ENCODE measurements at places on chromosomes 2 and 18.

DNA sequence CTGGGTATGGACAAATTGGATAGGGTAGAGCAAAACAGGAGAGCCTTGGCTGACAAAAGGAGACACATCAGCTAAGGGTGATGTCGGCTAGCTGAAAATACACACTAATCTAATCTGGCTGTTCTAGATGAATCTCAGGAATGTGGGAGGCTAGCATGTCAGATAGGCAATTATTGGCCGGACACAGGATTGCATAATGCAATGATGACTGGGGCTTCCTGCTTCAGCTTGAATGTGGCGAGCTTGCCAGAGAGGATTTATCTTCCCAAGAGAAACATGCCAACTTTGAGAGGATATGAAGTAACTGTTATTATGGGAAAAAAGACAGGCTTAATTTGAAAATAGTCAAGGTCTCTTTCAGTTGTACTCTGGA lies 102.4 kb downstream of the TRIB2 start:
- DNase-seq = no peak

DNA sequence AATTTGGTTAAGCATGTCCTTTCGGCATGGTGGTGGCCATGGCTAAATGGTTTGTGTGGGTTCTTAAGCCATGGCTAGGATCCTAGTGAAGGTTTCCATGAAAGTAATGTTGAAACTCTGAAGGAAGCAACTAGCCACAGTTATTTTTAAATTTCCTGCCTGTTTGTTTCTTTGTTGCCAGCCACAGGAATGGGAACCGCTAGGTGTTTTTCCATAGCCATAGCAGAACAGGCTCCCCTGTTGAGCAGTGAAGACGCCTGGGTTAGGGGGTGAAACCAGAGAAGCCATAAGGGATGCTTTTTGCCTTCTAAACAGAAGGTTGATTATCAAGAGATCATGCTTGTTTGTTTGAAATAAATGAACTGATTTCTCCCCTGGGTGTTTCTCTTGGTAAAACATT lies 60.1 kb upstream of the CHMP1B start:
- DNase-seq = no peak

GRCh38 chr18:13179566-13180113 lies 38.9 kb upstream of the LDLRAD4 start:
- DNase-seq = no peak

DNA sequence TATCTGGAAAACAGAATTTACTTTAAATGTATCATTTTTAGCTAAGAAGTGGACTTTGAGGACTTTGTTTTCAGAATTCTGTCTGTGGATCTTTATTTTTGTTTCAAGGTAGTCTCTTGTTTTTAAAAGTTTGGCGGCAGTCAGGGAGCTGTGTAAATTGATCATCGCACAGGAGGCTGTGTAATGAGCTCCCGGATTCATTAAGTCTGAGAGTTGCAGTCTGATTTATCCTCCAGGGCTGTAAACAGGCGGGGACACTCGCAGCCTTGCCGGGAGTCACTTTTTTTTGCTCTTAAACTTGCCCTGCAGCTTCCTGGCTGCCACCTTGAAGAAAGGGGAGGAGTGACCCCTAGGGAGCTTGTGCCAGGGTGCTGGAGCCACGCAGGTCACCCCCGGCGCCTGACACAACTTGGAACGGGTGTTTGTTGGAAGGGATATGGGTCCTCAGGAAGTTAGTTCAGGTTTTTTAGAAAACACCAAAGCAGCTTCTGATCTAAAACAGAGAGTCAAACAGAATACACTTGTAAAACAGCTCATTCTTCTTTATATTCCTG lies 76.2 kb downstream of the DCDC2C start:
- no peak for DNase-seq

DNA sequence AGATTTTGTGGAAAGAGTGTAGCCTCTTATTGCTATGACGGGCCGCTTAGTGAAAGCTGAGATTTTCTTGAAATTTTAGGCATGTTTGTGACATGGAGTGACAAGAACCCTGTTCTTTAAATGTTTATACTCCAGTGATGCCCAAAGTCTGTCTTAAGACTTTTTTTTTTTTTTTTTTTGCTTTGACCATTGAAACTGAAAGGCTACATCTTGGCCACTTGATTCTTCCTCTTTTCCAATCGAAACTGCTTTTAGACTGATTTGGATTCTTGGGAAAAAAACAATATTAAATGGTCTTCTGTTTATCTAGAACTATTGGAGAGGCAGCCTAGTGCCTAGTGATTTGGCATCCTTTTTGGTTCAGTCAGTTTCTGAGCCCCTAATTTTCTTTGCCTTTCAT lies 2.4 kb upstream of the SLC8A1 start:
- DNase-seq = no peak

GRCh38 chr18:23964282-23965238 lies 50.0 kb upstream of the TTC39C start:
- peak; percentile 58 for DNase-seq

GRCh38 chr2:172220121-172220520 lies 117.4 kb upstream of the DLX2 start:
- DNase-seq = no peak

- no peak for DNase-seq
Observed at GRCh38 chr2:37013315-37013641, 46.9 kb upstream of the STRN start.

DNA sequence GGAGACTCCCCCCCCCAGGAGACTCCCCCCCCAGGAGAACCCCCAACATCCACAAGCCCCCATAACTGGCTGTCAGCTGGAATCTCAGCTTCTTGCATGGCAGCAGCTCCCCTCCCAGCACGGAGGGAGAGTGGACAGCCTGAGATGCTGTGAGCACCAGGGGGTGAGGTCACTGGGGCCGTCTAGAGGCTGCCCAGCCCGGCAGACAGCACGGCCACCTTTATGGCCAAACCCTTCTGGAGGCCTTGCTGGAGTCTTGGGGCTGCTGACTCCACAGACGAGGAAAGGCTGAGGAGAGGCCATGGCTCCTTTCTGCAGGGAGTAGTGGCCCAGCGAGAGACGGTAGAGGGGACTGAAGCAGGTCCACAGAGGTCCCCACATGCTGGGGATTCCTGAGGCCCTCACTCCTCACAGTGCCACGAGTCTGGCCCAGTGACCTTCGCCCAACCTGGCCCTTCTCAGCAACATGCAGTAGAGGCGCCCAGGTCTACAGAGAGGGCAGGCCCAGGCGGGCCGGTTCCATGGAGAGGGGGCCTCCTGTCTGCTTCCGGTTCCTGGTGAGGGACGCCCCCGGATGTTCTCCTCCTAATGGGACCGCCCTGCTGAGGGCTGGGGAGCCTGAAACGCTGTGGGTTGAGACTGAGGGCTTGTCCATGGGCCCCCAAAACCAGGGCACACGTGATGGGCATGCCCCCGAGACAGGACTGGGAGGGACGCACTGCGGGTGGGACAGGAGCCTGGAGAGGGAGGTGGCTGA lies 122.6 kb upstream of the CTDP1 start:
- DNase-seq = no peak

DNA sequence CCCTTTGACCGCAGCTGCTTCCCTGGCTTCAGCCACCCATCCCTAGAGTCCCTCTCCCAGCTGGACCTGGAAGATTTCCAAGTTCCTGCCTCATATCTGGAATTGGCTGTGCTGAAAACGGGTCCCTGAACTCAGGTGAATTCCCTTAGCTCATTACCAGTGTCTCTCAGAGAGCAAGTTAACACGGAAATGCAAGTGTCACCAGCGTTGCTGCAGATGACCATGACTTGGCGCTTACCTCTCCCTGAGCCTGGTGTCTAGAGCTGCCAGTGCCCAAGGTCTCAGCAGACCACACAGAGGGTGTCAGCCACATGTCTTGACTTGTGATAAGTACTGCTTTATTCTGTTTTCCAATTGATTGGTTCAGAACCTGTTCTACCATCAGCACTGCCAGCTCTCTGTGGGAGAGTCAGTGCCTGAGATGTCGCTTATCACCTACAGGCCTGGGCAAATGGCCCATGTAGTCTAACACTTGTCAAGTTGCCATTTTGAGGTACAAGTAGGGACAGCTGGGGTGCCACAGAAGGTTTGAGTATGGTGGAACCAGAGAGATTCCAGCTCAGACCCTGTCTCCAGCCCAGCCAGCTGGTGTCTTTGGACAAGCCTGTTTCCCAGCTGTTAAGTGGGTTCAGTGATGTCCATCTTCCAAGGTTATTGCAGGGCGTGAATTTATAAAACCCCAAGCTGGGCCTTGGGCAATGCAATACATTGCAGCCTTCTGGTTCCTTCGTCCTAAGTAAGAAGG lies 48.7 kb downstream of the LYPD1 start:
- no peak for DNase-seq

GRCh38 chr18:5961097-5961827 lies 65.9 kb upstream of the TMEM200C start:
- DNase-seq = no peak

DNA sequence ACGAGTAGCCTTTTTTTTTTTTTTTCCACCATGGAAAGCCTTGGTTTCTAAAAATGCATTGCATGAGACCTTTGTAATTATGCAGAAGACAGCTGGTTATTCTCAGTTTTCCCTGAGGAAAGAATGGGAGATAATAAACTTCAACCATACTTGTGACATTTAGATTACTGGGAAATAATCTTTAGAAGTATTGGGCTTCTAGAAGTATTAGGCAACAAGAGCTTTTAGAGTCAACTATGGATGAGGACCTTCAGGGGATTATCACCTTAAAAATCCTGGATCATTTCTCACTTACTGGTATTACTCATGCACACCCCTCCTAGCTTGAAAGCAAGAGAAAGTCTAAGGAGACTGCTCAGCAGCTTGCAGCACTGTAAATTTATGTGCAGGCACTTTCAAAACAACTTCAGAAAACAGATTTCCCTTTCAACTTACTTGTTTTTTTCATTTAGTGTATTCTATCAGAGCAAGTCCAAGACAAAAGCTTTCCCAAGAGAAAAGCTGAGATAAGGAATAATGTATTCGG lies 175.9 kb downstream of the NRXN1 start:
- DNase-seq = no peak

- no peak for DNase-seq
Observed at GRCh38 chr2:159551806-159552205, 64.5 kb downstream of the BAZ2B start.

DNA sequence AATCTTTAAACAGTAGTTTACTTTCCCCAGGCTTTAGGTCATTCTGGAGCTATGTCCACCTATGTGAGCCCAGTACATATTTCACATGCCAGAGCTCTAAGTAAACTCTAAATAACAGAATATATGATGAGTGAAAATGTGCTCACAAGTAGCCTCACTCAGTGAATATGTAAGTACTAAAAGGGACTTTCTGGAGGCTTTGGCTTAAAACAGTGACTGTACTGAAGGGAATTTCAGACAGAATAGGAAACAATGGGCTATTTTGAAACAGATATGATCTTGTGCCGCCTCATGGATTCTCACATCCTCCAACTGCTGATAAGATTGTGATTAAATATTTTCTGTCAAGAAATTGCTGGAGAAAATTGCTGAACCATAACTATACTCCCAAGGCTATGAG lies 747.9 kb downstream of the SOCS6 start:
- no peak for DNase-seq

- no peak for DNase-seq
Observed at GRCh38 chr18:29002747-29003146, 825.8 kb upstream of the CDH2 start.

DNA sequence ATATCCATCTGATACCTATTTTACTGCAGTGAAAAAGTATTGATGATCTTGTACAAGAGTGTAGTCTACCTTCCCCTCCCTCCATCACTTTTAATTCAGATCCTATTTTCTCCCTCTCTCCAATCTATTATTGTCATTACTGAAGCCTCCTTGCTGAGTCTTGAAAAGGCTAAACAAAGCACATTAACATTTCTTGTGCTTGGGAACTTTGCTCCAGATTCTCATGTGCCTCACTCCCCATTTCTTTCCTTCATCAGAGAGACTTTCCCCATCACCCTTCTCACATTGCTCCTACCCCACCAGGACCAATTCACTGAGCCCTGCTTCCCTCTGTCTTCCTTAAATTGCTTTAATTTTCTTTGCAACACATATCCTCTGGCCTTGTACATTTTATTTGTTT lies 736.2 kb upstream of the GCFC2 start:
- DNase-seq = no peak

- DNase-seq = no peak
Observed at GRCh38 chr2:241148239-241148638, 1.0 kb downstream of the PASK start.

GRCh38 chr2:191401287-191401686 lies 156.1 kb downstream of the MYO1B start:
- DNase-seq = no peak

DNA sequence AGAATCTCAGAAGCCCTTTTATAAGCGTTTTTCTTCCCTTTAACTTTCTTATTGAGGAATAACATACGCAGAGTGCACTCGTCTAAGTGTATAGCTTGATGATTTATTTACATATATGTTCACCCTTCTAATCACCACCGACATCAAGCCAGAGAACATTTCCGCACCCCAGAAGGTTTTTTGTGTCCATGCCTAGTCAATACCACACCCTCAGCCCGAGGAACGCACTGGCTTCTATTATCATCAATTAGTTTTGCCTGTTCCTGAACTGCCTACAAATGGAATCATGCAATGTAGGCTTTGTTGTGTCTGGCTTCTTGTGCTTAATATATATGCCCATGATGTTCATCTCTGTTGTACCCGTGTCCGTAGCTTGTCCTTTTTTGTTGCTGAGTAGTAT lies 27.7 kb downstream of the SDC1 start:
- DNase-seq = no peak

DNA sequence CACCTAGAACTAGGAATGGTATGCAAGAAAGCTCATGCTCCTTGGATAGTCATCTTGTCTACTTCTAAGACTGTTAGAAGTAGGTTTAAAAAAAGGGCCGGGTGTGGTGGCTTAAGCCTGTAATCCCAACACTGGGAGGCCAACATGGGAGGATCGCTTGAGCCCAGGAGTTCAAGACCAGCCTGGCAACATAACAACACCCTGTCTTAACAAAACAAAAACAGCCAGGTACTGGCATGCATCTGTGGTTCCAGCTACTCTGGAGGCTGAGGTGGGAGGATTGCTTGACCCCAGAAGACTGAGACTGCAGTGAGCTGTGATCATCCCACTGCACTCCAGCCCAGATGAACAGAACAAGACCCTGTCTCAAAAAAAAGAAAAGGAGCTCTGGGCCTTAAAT lies 19.9 kb downstream of the PNO1 start:
- no peak for DNase-seq

DNA sequence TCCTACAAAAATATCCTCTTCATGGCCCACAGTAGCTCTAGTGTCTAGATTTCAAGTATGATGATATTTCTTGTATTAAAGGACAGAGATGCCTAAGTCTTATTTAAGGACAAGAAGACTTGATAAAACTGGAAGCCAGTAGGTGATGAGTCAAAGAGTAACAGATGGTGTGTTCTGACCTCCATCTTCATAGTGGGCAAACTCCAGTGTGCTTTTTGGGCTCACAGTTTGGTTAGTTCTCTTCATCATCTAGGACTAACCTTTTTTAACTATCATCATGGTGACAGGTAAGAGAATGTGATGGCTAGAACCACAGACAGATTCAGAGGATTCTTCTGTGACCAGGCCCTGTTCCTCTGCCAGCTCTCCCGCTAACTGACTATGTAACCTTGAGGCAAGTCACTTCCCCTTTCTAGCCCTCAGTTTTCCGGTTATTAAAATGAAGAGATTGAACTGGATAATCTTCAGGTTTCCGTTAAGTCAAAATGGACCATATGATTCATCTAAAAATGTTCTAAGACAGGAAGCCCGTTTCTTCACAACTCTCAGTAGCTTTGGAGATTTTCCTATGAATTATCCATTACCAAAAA lies 140.3 kb upstream of the RASGRP3 start:
- no peak for DNase-seq
